ENCODE measurements at places on chromosomes 4 and X.

DNA sequence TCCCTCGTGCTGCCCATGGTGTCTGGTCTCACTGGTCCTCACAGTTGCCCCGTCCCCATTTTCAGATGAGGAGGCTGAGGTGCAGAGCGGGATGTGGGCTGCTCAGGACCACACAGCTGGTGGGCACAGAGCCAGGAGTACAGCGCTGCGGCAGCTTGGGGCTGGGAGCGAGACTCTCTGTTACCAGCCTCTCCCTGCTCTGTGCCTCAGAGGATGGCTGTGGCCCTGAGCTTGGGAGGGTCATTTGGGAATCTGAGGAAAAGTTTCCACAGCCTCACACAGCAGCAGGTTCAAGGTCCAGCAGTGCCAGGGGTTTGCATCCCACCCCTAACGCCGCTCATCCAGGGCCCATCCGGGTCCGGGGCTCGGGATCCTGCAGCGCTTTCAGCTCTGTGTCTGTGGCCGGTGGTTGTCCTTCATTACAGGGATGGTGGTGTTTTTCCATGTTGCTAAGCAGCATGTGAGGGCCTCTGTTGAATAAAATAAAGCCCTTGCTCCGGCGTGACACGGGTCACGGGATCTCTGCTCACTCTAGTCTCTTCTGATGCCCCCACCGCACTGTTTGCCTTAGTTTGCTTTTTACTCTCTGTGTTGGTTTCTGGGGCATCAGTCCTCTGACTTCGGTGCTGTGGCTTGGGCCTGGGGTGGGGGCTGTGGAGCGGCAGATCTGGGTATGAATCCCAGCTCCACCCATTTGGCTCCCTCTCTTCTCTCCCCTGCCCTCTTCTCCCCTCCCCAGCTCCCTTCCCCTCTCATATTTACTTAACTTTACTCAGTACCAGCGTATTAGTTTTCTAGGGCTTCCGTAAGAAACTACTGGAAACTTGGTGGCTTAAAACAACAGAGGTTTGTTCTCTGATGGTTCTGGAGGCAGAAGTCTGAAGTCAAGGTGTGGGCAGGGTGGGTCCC is 6.5 kb downstream of the WFS1 start:
- no peak for DNase-seq

DNA sequence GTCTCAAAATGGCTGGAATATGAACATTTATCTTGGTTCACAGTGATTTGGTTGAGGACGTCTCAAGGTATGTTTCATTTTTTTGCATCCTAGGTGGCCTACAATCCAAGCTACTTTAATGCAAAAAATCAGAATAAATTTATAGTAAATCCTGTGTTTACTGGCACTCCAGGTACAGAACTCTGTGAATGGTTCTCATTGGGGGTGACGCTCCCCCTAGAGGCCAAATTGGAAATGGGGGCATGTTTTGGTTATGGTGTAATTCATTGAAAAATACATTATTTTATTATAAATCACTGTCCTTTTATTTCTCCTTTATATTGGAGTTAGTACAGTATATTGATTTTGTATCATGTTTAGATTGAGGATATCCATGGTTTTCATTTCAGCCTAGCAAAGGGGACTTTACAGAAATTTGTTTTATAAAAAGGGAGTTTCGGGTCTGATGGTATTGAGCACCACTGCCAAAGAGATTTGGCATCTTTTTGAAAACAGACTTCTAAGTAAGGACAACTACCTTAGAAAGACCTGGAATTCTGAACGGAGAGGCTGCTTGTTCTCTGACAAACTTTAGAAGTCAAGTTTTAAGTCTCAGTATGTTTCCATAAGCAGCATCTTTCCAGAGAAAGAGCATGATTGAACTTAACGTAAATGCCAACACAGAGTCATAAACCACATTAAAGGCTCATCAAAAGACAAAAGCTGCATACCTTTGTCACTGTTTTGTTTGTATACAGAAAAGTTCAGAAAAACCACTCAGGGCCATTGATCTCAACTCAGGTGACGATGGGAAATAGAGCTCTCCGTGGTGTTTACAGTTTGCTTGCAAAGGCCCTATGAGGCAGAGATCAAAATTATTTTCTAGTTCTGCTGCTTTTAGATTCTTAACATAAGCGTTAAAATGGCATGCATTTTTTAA is 19.4 kb downstream of the MTM1 start:
- DNase-seq, result peak; percentile 52

- no peak for DNase-seq
These were observed 43.9 kb upstream of the HPRT1 start for GRCh38 chrX:134416087-134416486.

- no peak for DNase-seq
These were observed 12.4 kb downstream of the EDNRA start for GRCh38 chr4:147493307-147493706.

DNA sequence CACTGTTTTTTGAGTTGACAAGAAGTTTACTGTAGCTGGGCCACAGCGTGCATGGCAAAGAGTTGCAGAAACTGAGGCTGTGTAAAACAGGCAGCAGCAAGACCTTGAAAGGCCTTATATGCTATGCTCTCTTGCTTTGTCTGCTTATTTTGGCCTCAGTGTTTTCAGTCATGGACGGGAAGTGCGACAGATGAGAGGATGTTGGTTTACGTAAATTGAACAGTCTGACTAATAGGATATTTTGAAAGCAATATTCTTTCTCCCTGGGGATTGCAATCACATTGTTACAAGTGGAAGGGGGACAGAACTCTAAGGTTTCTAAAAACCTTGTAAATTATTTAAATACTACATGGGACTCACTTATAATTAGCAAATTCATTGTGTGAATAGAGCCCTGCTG is 32.2 kb upstream of the MAGEA10 start:
- no peak for DNase-seq

- DNase-seq, result no peak
These were observed 281.6 kb downstream of the SLC7A11 start for GRCh38 chr4:137960371-137961050.

- no peak for DNase-seq
These were observed 191.4 kb downstream of the COL25A1 start for GRCh38 chr4:109111031-109111430.

DNA sequence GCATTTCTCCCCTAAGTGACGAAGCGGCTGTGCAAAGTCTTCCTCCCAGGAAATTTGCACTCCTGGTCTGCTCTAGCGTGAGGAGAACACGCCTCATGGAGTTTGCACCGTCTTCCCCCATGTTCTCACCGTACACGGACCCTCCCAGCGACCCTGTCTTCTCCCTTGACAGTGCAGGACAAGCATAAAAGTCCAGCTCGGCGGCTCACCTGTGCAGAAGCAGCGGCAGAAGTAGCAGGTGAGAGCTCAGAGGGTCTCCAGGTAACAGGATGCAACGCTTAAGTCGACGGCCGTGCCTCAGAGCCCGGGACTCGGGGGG is 314 bp downstream of the P2RY8 start:
- no peak for DNase-seq

DNA sequence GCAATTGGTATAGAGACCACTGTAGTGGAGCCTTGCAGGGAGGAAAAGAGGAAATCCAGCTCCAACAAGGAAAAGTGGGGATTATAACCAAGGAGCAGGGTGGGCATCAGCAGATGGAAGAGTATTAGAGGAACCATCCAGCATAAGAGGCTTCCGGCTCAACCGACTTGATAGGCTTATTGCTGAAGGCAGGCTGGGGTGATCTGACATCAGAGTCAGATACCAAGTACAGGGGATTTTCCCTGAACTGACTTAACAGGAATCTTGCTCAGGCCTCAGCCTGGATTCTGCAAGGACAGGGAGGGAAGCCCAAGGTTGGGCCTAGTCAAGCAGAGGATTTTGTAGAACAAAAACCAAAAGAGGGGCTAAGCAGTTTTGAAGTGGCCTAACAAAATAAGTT is 129.6 kb downstream of the DCLK2 start:
- no peak for DNase-seq

DNA sequence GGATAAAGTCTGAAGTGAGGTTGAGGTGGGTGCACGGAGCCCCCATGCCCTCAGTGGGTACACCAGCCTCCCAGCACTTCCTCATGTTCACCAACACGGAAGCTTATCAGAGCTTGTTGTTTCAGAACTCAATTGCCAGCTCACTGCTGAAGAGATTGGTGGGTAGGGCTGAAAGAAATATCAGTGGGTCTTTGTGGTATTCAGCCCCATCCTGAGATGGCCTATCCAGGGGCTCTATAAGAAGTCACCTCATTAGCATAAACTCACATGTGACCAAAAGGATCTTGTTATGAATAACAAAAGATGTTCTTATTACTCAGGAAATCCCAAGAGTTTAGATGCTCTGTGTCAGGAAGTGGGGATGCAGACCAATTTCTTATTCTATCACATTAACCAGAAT is 177.3 kb downstream of the ARHGAP10 start:
- DNase-seq, result no peak

DNA sequence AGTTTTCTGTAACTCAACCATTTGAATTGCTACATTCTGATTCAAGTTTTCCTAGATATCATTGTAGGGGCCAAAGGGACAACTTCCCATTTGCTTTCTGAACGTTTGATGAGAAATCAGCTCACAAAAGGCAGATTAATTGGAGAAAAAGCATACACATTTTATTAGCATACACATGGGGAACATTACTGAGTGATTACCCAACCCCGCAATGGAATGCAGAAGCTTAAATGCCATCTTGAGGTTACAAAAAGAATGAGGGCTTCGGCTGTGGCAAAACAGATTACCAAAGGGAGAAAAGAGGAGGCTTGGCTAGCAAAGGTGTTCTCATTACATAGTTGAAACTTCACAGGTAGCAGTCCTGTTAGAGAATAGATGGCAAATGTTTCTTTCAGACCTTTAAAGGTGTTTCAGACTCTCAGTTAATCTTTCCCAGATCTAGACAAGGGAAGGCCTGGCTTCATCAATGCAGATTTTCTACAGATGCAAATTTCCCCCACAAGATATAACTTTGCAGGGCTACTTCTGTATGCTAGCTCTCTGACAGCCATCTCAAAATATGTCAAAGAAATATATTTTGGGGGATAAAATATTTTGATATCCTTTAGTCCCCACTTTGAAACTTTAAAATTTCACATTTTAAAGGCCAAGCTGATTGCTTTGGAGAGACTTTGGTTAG is 26.5 kb upstream of the HERC6 start:
- no peak for DNase-seq

DNA sequence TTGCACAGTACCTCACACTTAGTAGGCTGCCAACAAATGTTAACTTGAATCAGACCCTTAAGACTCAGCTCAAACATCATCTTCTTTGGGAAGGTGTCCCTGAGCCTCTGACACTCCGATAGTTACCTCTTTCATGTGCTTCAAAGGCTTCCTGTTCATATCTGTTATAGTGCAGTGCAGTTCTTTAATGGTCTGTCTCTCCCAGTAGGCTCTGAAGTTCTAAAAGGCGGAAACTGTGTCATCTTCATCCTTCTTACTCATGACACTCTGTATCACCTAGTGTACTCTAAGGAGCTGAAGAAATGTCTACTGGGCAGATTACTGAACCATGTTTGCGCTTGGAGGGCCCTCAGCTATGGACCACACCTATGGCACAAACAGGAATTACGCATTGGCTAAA is 2.1 kb upstream of the DIAPH2 start:
- no peak for DNase-seq

DNA sequence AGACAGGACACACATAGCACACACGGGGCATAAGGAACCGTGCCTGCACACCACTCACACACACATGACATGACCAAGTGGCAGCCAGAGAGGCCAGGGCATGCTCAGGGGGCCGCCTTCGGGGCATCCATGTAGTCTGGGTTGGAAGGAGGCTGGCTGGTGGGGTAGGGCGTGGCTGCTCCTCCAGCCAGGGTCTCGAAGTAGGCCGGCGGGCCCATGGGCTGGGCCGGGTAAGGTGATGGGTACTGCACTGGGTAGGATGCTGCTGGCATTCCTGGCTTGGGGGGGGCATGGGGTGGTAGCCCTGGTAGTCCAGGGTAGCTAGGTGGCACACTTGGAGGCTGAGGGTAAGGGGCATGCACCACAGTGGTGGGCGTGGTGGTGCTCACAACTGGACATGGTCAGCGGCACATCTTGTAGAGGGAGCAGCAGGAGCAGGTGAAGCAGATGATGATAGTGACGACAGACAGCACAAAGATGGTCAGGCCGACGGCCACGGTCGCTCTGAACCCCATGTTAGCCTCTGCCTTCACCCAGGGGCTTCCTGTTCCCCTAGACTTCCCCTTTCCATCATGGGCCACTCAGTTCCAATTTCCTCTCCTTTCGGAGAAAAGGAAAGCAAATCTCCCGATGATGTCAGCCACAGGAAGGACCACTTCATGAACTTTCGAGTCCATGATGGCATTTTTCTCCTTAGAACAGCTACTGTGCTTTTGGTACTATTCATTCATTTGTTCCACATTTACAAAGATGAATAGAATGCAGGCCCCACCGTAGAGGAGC is 10.9 kb upstream of the DDX3X start:
- DNase-seq, result no peak

DNA sequence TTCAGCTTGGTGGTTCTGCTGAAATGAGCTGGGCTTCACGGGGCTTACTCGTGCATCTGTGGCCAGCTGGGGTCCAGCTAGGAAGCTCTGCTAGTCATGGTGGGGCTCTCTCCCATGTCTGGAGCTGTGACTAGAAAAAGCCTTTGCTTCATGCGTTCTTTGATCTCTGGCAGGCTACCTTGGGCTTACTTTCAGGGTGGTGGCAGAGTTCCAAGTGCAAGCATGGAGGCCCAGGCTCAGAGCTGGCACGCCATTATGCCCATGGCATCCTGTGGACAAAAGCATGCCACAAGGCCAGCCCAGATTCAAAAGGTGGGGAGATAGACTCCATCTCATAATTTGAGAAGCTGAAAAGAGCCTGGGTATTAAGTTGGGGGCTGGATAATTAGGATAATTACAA is 55.4 kb upstream of the GBA3 start:
- no peak for DNase-seq

DNA sequence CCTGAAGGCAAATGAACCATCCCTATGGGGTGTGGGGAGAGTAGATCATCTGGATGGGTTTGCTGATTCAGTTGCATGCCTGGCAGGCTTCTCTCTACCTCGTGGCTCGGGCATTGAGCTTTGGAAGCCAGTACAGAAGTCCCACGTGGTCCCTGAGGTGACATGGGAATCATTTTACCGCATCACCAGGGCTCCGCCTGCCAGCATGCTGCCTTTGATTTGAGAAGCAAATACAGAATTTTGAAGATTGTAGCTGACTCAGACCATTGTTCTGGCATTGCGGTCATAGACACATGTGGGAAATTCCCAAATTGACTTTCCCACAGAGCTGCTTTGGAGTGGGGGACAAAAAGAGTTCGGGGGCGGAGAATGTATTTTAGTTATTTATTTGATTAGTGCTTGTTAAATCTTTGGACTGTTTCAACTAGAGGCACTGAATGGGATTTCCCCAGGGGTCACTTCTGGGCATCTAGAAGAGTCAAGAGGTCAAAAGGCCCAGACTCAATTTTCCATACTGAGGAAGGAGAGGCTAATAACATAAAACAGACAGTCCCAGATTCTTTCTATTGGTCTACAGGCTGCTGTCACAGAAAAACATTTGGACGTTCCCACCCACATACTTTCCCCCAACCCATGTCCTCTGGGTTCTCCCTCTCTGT is 79.3 kb downstream of the NHSL2 start:
- no peak for DNase-seq

DNA sequence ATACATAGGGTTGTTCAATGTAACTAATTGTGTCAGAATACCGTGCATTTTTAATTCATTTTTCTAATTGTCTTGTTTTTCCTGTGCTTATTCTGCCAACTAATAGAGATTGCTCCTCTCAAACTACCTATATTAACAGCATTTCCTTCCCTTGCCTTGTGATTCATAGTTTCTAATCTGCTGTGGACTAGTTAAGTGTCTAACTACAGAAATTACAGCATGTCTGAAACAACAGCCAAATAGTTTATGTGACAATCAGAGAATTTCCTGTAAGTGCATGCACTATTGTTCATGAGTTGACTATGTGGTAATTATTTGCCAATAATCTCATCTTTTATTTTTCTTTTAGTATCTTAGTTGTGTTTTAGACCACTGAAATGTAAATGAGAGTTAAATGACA is 4.1 kb upstream of the SEC24B start:
- no peak for DNase-seq

GRCh38 chrX:66042307-66043077 is 2.6 kb upstream of the VSIG4 start:
- DNase-seq, result no peak
